ENCODE measurements at places on chromosomes 6 and 20. TPM values are rescaled to one million over a fixed set of nuclear protein-coding genes. Genes with fewer than 3 reads are reported as not detected.

- DNase-seq, result no peak
- no peak overlapping the region for H3K27ac ChIP-seq
- H3K4me3 ChIP-seq, result no peak overlapping the region
- H3K27me3 ChIP-seq, result no peaks in the 10 kb centered on the region
- H3K36me3 ChIP-seq, result no peaks in the 10 kb centered on the region
Observed at GRCh38 chr6:137652961-137653705, 158.9 kb upstream of the OLIG3 start.

- H3K4me3 ChIP-seq, result no peak overlapping the region
- no peaks in the 10 kb centered on the region for H3K27me3 ChIP-seq
- no peaks in the 10 kb centered on the region for H3K4me1 ChIP-seq
- no peak overlapping the region for H3K27ac ChIP-seq
- no peak for DNase-seq
- no peaks in the 10 kb centered on the region for H3K36me3 ChIP-seq
Observed at GRCh38 chr6:23456396-23456795, 669.6 kb upstream of the NRSN1 start.

GRCh38 chr20:1805161-1805581, 90.0 kb upstream of the SIRPA start:
- H3K4me1 ChIP-seq, result no peaks in the 10 kb centered on the region
- no peaks in the 10 kb centered on the region for H3K27me3 ChIP-seq
- H3K36me3 ChIP-seq, result no peaks in the 10 kb centered on the region
- peak; percentile 51 for DNase-seq

GRCh38 chr6:35473075-35473849, 5.1 kb downstream of the RPL10A start:
- no peaks in the 10 kb centered on the region for H3K27me3 ChIP-seq
- H3K4me3 ChIP-seq, result no peak overlapping the region
- no peak for DNase-seq
- peaks cover 3% of the 10 kb centered on the region for H3K4me1 ChIP-seq
- H3K27ac ChIP-seq, result no peak overlapping the region

- H3K36me3 ChIP-seq, result no peaks in the 10 kb centered on the region
- DNase-seq, result no peak
- no peak overlapping the region for H3K27ac ChIP-seq
- no peak overlapping the region for H3K4me3 ChIP-seq
Observed at GRCh38 chr6:159966339-159966738, 2.5 kb upstream of the IGF2R start.

GRCh38 chr6:18362058-18362561, 25.0 kb upstream of the RNF144B start:
- no peak overlapping the region for H3K27ac ChIP-seq
- H3K27me3 ChIP-seq, result no peaks in the 10 kb centered on the region
- no peaks in the 10 kb centered on the region for H3K36me3 ChIP-seq
- no peak for DNase-seq
- H3K4me3 ChIP-seq, result no peak overlapping the region
- H3K4me1 ChIP-seq, result peaks cover 5% of the 10 kb centered on the region

DNA sequence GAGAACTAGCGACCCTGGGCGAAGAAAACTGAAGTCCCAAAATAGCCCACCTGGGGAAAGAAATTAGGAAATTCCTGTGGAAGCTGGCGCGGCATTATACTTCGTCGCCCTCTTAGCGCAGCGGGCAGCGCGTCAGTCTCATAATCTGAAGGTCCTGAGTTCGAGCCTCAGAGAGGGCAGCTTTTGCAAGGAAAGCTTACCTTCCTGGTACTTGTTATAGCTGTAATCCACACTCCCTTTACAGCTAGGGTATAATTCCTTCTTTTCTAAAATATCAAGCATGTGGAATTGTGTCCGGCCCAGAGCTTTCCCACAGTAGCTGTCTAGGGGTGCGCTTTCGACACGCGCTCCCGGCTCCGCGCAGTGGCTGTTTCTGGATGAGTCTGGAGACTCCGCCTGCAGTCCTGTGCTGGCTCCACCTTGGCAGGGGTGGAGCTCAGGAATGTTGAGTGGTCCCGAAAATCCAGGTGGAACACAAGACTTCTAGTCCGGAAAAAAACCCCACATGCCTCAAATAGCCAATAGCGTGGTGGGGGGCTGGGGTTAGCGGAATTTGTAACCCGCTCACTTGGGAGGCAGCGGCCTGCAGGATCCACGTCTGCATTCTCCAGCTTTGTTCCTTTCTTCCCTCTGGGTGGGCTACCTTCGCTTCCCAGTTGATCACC, 83.7 kb upstream of the ZNF322 start:
- DNase-seq, result no peak
- no peak overlapping the region for H3K27ac ChIP-seq
- H3K4me1 ChIP-seq, result no peaks in the 10 kb centered on the region
- H3K27me3 ChIP-seq, result peaks cover 22% of the 10 kb centered on the region

GRCh38 chr6:5053864-5054244, 31.3 kb upstream of the PPP1R3G start:
- H3K27me3 ChIP-seq, result no peaks in the 10 kb centered on the region
- no peak for DNase-seq
- no peak overlapping the region for H3K4me3 ChIP-seq
- H3K36me3 ChIP-seq, result no peaks in the 10 kb centered on the region

GRCh38 chr6:73391675-73392074, 3.0 kb upstream of the DDX43 start:
- no peak overlapping the region for H3K4me3 ChIP-seq
- no peak overlapping the region for H3K27ac ChIP-seq
- H3K4me1 ChIP-seq, result no peaks in the 10 kb centered on the region
- DNase-seq, result no peak
- no peaks in the 10 kb centered on the region for H3K36me3 ChIP-seq
- no peaks in the 10 kb centered on the region for H3K27me3 ChIP-seq

DNA sequence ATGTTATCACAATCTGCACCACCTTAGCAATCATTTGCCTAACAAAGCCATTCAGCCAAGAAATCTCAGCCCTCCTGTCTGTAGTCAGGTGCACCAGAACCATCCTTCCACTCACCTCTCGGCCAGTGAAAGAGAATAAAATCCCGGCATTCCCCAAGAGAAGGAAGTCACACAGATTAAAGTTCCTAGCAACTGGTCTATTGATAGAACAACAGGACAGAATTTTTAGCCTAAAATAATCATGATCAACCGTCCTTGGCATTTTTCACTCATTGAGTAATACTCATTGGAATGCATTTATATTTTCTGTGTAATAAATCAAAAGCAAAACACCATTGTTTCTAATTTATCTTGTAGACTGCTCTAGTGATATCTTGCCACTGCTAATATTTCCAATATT, 85.7 kb upstream of the CDH4 start:
- no peak overlapping the region for H3K27ac ChIP-seq
- peaks cover 10% of the 10 kb centered on the region for H3K27me3 ChIP-seq
- no peak for DNase-seq
- no peaks in the 10 kb centered on the region for H3K36me3 ChIP-seq
- H3K4me1 ChIP-seq, result no peaks in the 10 kb centered on the region

GRCh38 chr6:45690846-45691245, 313.1 kb upstream of the SUPT3H start:
- no peak overlapping the region for H3K4me3 ChIP-seq
- H3K4me1 ChIP-seq, result no peaks in the 10 kb centered on the region
- no peaks in the 10 kb centered on the region for H3K27me3 ChIP-seq

DNA sequence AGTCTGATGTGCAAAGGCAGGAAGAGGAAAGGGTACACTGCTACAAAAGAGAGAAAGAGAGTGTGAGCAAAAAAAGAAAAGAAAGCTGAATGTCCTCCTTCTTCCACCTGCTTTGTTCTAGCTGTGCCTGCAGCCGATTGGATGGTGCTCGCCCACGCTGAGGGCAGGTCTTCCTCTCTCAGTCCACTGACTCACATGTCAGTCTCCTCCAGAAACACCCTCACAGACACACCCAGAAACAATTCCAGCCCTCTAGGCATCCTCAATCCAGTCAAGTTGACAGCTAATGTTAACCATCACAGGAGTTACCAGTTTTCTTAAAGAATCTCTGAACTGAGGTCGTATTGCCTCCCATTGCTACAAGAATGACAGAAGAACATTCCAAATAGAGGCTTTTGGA, 411.9 kb upstream of the SASH1 start:
- no peaks in the 10 kb centered on the region for H3K36me3 ChIP-seq
- no peak for DNase-seq
- H3K27me3 ChIP-seq, result no peaks in the 10 kb centered on the region

DNA sequence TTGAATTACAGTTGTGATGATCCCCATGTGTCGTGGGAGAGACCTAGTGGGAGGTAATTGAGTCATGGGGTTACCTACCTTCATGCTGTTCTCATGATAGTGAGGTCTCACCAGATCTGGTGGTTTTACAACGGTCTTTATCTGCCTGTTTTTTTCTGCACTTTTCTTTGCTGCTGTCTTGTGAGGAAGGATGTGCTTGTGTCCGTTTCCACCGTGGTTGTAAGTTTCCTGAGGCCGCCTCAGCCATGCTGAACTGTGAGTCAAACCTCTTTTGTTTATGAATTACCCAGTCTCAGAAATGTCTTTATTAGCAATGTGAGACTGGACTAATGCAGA, 6.5 kb upstream of the RANBP9 start:
- H3K4me1 ChIP-seq, result no peaks in the 10 kb centered on the region
- no peak for DNase-seq
- no peak overlapping the region for H3K27ac ChIP-seq
- H3K4me3 ChIP-seq, result no peak overlapping the region
- H3K27me3 ChIP-seq, result no peaks in the 10 kb centered on the region
- no peaks in the 10 kb centered on the region for H3K36me3 ChIP-seq

GRCh38 chr6:105320765-105321164, 82.1 kb downstream of the PREP start:
- H3K36me3 ChIP-seq, result peaks cover 8% of the 10 kb centered on the region
- DNase-seq, result no peak
- H3K4me1 ChIP-seq, result no peaks in the 10 kb centered on the region
- no peak overlapping the region for H3K27ac ChIP-seq
- no peak overlapping the region for H3K4me3 ChIP-seq
- no peaks in the 10 kb centered on the region for H3K27me3 ChIP-seq

GRCh38 chr6:36034441-36034840, 6.8 kb downstream of the MAPK14 start:
- H3K36me3 ChIP-seq, result no peaks in the 10 kb centered on the region
- no peak overlapping the region for H3K27ac ChIP-seq
- H3K4me3 ChIP-seq, result no peak overlapping the region
- H3K27me3 ChIP-seq, result no peaks in the 10 kb centered on the region
- peaks cover 18% of the 10 kb centered on the region for H3K4me1 ChIP-seq

DNA sequence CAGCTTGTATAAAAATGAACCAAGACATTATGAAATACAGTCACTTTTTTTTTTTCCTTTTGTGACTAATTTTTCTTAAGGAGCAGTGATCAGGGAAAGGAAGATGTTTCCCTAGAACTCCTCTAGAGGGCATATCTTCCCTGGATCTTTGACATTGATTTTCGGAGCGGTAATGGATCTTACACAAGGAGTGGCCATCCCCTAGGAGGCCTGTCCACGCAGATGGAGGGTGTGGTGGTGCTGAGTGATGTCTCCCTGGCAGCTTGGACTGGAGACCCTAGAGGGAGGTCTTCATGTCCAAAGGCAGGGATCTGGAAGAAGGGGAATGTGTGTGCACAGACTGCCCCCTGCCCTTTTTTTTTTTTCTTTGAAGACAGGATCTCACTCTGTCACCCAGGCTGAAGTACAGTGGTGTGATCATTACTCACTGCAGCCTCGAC, 7.0 kb upstream of the KIFC1 start:
- H3K4me3 ChIP-seq, result no peak overlapping the region
- H3K36me3 ChIP-seq, result no peaks in the 10 kb centered on the region
- no peak for DNase-seq

GRCh38 chr6:27814665-27815424, 97.4 kb downstream of the OR2B2 start:
- no peaks in the 10 kb centered on the region for H3K36me3 ChIP-seq
- peaks cover 5% of the 10 kb centered on the region for H3K4me1 ChIP-seq
- DNase-seq, result no peak
- H3K27me3 ChIP-seq, result no peaks in the 10 kb centered on the region
- peak overlapping the region; percentile 95 for H3K4me3 ChIP-seq
- H3K27ac ChIP-seq, result no peak overlapping the region

GRCh38 chr6:16267428-16268263, 29.3 kb downstream of the GMPR start:
- no peak overlapping the region for H3K27ac ChIP-seq
- no peaks in the 10 kb centered on the region for H3K4me1 ChIP-seq
- no peak overlapping the region for H3K4me3 ChIP-seq

GRCh38 chr20:31790401-31790800, 28.8 kb upstream of the MYLK2 start:
- no peaks in the 10 kb centered on the region for H3K4me1 ChIP-seq
- no peak overlapping the region for H3K27ac ChIP-seq
- no peak overlapping the region for H3K4me3 ChIP-seq
- no peaks in the 10 kb centered on the region for H3K36me3 ChIP-seq

- H3K4me1 ChIP-seq, result peaks cover 3% of the 10 kb centered on the region
- H3K27ac ChIP-seq, result no peak overlapping the region
- no peak overlapping the region for H3K4me3 ChIP-seq
- H3K27me3 ChIP-seq, result no peaks in the 10 kb centered on the region
- peak; percentile 86 for DNase-seq
Observed at GRCh38 chr6:13422681-13423221, 64.6 kb downstream of the GFOD1 start.

GRCh38 chr20:53778736-53779135, 185.1 kb upstream of the ZNF217 start:
- no peaks in the 10 kb centered on the region for H3K36me3 ChIP-seq
- no peak overlapping the region for H3K27ac ChIP-seq
- no peak for DNase-seq
- no peaks in the 10 kb centered on the region for H3K4me1 ChIP-seq
- no peak overlapping the region for H3K4me3 ChIP-seq
- H3K27me3 ChIP-seq, result no peaks in the 10 kb centered on the region

GRCh38 chr20:37229357-37229756, 32.3 kb downstream of the GHRH start:
- H3K36me3 ChIP-seq, result peaks cover 62% of the 10 kb centered on the region
- peaks cover 10% of the 10 kb centered on the region for H3K4me1 ChIP-seq
- H3K4me3 ChIP-seq, result no peak overlapping the region
- no peaks in the 10 kb centered on the region for H3K27me3 ChIP-seq
- DNase-seq, result no peak

DNA sequence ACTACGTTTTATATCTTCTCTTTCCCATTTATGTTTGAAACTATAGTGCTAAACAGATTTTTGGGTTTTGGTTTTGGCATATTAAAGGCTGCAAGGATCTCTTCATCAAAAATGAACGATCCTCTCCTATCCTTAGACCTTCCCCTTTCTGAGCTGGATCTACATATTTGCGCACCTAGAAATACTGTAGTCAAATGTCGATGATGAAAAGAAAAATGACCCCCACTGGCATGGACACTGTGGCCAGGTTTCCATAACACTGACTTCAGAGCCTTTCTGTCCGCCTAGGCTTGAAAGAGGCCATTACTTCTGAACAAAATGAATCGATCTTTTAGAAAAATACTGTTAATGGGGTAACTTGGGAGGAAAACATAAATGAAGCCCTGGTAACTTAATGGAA, 5.8 kb downstream of the FLRT3 start:
- H3K36me3 ChIP-seq, result peaks cover 4% of the 10 kb centered on the region
- no peak for DNase-seq
- H3K27ac ChIP-seq, result no peak overlapping the region
- no peaks in the 10 kb centered on the region for H3K27me3 ChIP-seq

GRCh38 chr6:7148100-7148822, 40.5 kb downstream of the RREB1 start:
- H3K4me1 ChIP-seq, result peaks cover 19% of the 10 kb centered on the region
- no peak for DNase-seq
- no peaks in the 10 kb centered on the region for H3K36me3 ChIP-seq
- H3K4me3 ChIP-seq, result no peak overlapping the region
- H3K27me3 ChIP-seq, result no peaks in the 10 kb centered on the region
- H3K27ac ChIP-seq, result peak overlapping the region; percentile 43

SUMO4 gene
- 1.9 TPM for total RNA-seq

OR2B2 gene
- total RNA-seq, result not detected

PLCB1 gene
- total RNA-seq, result 107 TPM

KLC4 gene
- 33.7 TPM for total RNA-seq

PLTP gene
- total RNA-seq, result 345 TPM

PGC gene
- not detected for total RNA-seq

ADGRF5 gene
- 51.7 TPM for total RNA-seq

TNF gene
- 5.4 TPM for total RNA-seq

MCHR2 gene
- not detected for total RNA-seq

COL21A1 gene
- total RNA-seq, result 3.1 TPM

SCUBE3 gene
- total RNA-seq, result 4.5 TPM

SIRPA gene
- 46.6 TPM for total RNA-seq

Data from kidney (tissue), 22 donors.